Spinal cord (tissue), 10 donors: ENCODE measurements at places on chromosomes 11 and 22. TPM values are rescaled to one million over a fixed set of nuclear protein-coding genes. Genes with fewer than 3 reads are reported as not detected.

KCNJ11 gene
- 8.8 TPM for polyA plus RNA-seq

- DNase-seq, result no peak
Observed at GRCh38 chr11:89540826-89541225, 49.7 kb upstream of the NOX4 start.

MOGAT2 gene
- polyA plus RNA-seq, result 0.29 TPM

CCDC83 gene
- not detected for polyA plus RNA-seq

- DNase-seq, result no peak
Observed at GRCh38 chr22:40932396-40932795, 18.8 kb upstream of the RBX1 start.

DNA sequence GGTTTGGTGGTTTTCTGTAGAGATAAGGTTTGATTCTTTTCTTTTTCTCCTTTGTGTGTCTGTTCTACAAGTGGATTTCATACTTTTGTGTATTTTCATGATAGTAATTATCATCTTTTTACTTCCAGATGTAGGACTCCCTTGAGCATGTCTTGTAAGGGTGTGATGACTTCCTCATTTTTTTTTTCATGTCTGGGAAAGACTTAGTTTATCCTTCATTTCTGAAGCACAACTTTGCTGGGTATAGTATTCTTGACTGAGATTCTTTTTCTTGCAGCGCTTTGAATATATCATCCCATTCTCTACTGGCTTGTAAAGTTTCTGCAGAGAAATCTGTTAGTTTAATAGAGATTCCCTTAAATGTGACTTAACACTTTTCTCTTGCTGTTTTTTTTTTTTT, 32.9 kb downstream of the MADD start:
- DNase-seq, result no peak

TSSK2 gene
- not detected for polyA plus RNA-seq

GRCh38 chr11:32772731-32773130, 21.7 kb downstream of the CCDC73 start:
- no peak for DNase-seq

UCP2 gene
- polyA plus RNA-seq, result 52.3 TPM

DNA sequence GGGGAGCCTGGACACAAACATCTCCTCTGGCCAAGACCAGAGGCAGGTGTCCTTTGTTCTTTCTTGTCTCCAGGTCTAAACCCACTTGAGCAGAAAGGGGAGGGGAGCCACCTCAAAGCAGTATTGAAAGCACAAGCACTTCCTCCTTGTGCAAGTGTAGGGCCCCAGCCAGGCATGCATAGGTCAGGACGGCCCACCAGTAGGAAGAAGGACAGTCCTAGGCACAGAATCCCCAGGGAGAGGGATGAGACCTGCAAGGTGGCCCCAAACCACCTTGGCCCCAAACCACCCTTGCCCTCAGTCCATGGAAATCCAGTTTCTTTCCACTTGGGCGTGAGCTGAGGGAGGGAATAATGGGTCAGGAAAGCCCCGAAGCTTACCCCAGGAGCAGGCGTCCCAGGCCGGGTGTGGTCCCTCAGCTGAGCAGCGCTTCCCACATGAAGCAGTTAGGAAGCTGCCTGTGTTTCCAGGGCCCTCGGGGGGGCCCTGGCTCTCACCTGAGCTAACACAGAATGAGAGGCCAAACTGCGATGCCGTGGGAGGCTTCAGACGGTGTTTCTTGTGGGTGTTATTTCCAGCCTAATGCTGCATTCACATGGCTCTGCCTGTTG, 20.4 kb upstream of the IGSF9B start:
- DNase-seq, result no peak

GRCh38 chr11:88337987-88338668, 592 bp upstream of the CTSC start:
- no peak for DNase-seq

- no peak for DNase-seq
Observed at GRCh38 chr22:27746918-27747317, 54.6 kb downstream of the MN1 start.

TRIM6 gene
- polyA plus RNA-seq, result 1.1 TPM

DNA sequence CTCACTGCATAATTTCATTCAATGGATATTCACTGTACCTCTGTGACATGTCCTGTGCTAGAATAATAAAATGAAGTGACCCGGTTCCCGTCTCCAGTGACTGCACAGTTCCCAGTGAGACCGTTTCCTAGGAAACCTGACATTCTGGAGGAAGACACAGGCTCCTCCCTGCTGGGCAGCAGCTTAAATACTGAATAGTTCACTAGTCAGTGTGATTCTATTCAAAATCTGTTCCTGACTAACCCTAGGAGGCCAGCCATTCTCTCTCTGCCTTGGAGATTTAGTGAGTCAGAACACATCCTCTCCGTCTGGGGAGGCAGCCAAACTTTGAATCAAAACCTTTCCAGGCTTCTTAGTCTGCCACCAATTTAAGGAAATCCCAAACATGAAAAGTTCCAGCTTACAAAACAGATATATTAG, 11.3 kb downstream of the TRIM66 start:
- peak; percentile 80 for DNase-seq

BTBD18 gene
- 0.21 TPM for polyA plus RNA-seq

GLYAT gene
- 0.59 TPM for polyA plus RNA-seq

DNA sequence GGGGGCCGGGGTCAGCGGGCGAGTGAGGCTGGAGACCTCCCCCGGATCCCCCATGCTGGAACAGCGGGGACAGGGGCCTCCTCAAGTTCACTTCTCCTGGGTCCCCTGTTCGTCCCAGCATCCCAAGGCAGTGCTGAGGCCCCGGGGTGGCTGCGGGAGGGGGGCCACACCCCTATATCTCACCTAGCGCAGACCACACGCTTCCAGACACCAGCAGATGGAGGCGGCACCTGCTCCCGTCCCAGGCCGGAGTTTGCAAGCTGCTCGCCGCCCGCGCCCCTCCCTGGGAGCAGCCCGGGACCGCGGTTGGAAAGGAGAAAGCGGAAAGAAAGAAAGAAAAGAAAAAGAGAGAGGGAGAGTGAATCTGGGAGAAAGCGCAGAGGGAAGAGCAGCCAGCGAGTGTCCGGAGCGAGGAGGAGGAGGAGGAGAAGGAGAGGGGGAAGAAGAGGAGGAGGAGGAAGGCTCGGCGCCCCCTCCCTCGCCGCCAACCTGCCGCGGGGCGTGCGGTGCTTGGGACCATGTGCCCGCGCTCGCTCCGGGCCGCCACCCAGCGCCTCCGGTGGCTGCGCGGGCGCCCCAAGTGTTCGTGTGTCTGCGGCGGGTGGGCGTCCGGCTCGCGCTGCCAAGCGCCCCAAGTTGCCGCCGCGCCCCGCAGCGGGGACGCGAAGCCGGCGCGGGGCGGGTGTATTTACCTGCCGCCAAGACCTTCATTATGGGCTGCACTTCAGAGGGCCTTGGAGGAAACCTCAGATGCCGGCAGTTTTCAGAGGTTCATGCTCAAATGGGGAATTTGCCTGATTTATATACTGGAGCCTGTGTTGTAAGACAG, at the start of gene LIF:
Gene LIF, minus strand, starts transcription at position 775 of the 829 bp plus-strand sequence. Its CDS starts 64 bp downstream, at position 711.
- DNase-seq, result no peak

HEPHL1 gene
- polyA plus RNA-seq, result not detected
